ENCODE measurements at places on chromosomes 5 and 9.

- no peak for DNase-seq
These were observed 29.2 kb upstream of the GZMA start for GRCh38 chr5:55073211-55073610.

DNA sequence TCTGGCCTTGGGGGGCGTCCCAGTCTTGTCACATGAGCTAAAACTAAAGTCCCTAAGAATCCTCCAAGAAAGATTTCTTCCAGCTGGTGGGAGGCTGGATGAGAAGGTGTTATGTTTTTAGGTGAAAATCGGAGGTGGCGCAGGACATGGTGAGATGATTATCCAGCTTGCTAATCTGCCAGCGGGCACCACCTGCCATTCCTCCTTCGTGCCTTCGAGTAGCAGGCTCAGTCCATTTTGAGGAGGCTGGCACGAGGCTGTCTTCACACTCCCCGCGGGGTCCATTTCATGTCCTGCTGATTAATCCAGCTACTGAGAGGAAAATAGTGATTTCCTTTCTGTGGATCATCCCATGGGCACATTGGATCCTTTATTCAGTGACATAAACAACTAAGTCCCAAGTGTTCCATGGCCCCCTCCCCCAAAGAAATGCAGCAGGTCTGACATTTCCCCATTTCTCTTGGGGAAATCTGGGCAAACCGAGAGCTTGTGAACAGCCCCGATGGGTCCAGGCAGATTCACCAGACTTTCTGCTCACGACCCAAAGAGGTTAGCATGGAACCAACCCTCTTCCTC is 38.2 kb upstream of the EXOC3 start:
- no peak for DNase-seq

DNA sequence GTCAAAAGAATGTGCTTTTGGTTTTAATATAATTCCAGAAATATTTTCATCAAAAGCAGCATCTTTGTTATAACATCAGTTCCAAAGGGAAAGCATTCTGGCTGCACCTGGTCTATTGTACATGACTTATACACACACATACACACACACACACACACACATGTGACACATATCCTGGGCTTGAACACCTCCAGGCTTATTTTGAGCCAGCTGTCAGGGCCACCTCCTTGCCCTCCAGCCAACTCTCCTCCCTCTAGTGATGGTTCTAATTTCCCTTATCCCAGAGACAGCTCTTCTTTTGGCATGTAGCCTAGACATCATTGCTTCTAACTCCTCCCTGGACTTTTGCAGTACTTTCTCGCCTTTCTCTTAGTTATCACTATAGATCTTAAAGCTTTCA is 115.0 kb downstream of the PIK3R1 start:
- DNase-seq: no peak

GRCh38 chr5:180133551-180133950 is 62.0 kb upstream of the RNF130 start:
- DNase-seq: no peak

- DNase-seq: no peak
These were observed 50.1 kb downstream of the ST8SIA4 start for GRCh38 chr5:100852988-100853449.

GRCh38 chr9:17402309-17402708 is 176.6 kb upstream of the SH3GL2 start:
- peak; percentile 4 for DNase-seq

GRCh38 chr9:72509053-72509452 is 12.4 kb upstream of the TMC1 start:
- no peak for DNase-seq

DNA sequence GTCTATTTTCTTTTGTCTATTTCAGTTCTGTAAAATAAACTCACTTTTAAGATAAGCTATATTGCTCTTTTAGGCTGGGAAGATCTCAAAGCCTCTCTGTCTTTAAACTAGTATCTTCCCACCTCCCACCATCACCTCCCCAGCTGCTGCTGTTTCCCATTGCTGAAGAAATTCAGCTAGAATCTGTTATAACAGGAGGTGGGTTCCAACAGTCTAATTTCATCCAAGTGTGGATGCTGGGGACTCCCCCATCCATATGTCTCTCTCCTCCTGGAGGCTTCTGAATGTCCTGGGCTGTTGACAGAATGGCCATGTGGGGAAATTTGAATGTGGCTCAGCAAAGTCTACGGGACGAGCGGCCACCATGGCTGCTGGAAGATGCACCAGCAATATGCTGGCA is 301.0 kb downstream of the RASEF start:
- no peak for DNase-seq

- no peak for DNase-seq
These were observed 345.9 kb upstream of the RPS23 start for GRCh38 chr5:82624062-82624461.

DNA sequence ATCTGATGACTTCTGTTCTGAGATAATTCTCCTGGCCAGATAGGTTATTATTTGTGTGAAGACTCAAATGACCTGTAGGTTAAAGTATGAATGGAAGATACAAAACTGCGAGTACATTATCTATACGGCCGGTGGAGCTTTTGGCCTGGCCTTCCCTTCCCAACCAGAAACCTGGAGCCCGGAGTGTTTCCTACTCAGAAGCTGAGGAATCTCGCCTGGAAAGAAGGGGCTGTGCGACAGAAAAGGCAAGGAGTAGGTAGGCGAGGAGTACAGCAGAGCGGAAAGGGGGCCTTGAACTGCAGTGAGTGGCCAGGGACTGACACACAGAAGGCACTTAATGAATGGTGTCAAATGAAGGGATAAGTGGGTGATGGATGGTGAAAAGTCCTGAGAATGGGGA is 34.6 kb downstream of the ANGPTL2 start:
- DNase-seq: no peak

- DNase-seq: no peak
These were observed 501.5 kb downstream of the DMAC1 start for GRCh38 chr9:7298123-7298522.

GRCh38 chr5:162824360-162824759 is 613.0 kb upstream of the CCNG1 start:
- DNase-seq: no peak

DNA sequence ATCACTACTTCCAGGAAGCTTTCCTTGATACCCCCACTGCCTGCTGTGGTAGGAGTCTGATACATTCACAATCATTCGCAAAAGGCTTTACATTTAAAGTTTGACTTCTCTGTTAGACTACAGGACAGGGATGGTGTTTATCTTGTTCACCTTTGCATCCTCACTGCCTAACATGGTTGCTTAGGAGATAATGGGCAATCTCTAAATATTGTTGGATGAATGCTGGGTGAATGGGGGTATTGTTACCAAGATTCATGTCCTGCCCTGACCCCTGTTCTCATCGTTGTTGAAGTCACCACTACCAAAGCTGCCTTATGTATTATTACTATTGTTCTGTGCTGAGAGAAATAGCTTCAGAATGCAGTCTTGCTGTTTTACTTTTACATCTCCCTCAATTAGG is 7.7 kb upstream of the TMEFF1 start:
- no peak for DNase-seq

GRCh38 chr5:176536132-176536901 is 885 bp downstream of the RNF44 start:
- peak; percentile 83 for DNase-seq

GRCh38 chr9:70052768-70053167 is 9.1 kb downstream of the MAMDC2 start:
- no peak for DNase-seq

DNA sequence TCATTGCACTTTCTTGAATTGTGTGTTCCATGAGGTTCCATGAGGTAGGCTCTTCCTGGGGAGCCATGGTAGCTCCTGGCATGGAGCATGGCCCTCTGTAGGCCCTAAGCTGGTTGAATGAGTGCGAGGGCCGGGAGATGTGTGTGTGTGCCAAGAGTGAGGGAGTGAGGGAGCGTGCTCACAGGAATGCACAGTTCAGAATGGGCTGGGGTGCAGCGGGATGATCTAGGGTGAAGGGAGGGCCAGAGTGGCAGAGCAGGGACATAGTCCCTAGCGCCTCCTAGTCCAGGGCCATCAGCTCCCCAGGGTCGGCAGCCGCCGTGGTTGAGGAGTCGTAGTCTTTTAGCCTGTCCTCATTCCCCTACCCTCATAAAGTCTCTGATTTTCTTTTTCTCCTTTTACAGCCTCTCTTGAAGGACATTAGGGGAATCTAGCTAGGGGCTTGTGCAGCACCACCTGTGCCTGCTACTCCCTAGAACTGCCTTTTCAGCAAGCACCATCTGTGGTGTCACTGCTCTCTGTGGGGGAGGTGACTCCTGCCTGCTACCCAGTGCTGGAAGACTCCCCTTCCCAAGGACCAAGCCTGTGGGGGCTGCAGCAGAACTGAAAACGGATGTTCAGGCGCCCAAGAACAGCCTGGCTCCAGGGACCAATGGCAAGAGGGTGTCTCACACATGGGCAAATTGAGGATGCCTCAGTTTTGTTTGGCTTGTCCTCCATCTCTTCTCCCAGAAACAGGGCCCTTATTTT is 65.3 kb upstream of the PPARGC1B start:
- no peak for DNase-seq

GRCh38 chr9:69499959-69500358 is 172.2 kb downstream of the APBA1 start:
- DNase-seq: no peak

- DNase-seq: no peak
These were observed 2.3 kb downstream of the ICE1 start for GRCh38 chr5:5424736-5425135.

GRCh38 chr5:168898247-168898911 is 319.2 kb upstream of the PANK3 start:
- no peak for DNase-seq

GRCh38 chr5:36637101-36637500 is 30.7 kb downstream of the SLC1A3 start:
- no peak for DNase-seq

- DNase-seq: peak; percentile 60
These were observed 24.0 kb downstream of the TMOD1 start for GRCh38 chr9:97525451-97525850.

DNA sequence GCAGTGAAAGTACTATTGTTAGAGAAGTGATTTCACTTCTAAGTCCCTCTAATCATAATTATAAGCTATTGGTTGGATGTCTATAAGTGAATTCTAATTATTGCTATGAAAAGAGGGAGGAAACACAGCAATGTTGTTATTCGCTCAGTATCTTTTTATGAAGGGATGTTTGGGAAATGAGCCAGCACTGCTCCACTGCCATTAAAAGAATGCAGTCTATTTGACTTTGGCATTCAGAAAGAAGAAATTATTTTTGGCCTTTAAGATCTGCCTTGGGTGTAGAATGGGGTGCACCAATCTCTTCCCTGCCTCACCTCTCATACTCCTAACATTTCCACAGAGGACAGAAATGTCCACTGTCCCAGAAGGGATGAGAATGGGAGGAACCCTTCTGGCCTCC is 332.0 kb downstream of the SPATA31D1 start:
- DNase-seq: no peak

- DNase-seq: no peak
These were observed 9.8 kb upstream of the CPLX2 start for GRCh38 chr5:175861337-175862130.

GRCh38 chr9:89097219-89097618 is 81.4 kb downstream of the SHC3 start:
- no peak for DNase-seq

DNA sequence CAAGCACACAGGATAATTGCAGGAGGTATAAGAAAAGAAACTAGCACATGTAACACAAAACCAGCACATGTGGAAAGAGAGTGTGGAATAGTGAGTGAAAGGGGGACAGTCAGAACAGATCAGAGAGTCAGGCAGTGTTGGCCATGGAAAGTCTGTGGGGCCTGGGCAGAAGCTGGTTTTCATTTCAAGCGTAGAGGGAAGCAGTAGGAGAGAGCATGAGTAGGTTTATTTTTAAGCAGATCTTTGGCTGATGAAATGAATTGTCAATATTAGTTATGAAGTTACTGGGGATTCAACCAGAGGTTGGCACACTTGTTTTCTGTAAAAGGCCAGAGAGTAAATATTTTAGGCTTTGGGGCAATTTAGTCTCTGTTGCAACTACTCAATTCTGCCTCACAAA is 283.1 kb downstream of the SMARCA2 start:
- DNase-seq: no peak

- DNase-seq: no peak
These were observed 3.6 kb downstream of the F12 start for GRCh38 chr5:177405805-177406204.

DNA sequence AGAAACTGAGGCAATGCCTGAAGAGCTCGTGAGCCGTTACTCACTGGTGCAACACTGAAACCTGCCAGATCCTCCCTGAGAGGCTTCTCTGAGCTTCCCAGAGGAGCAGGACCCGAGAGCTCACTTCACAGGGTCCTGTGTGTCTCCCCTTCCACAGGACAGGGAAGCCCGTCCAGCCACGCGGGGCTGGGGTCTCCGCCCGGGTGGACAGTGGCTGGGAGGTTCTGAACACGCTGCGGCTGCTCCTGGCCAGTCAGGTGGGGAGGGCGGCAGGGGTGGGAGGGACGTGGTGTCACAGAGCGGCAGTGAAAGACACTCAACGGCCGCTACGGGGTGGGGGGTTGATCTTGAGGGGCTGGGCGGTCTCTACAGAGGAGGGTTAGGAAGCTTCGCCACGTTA is 290 bp upstream of the ZDHHC11 start:
- DNase-seq: no peak

DNA sequence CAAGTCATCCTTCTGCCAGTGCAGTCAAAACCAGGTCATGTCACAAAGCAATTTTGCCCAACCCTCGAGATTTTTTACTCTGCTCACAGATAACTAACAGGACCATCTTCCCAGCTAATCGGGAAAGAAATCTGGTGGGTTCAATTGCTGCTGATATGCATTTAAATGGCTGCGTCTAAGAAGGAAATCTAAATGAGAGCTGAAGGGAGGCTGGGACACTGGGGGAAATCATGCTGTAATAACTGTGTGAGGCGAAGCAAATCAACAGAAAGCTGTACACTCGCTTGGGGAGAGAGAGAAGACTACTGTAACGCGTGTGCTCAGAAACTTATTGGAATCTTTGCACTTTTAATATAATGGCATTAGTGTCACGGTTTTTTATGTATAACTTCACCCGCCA is 535.0 kb downstream of the CDK5RAP2 start:
- DNase-seq: no peak

- no peak for DNase-seq
These were observed 315.1 kb downstream of the RAB3C start for GRCh38 chr5:58898006-58898405.

GRCh38 chr9:136656795-136657611 is 5.7 kb upstream of the EGFL7 start:
- DNase-seq: no peak

DNA sequence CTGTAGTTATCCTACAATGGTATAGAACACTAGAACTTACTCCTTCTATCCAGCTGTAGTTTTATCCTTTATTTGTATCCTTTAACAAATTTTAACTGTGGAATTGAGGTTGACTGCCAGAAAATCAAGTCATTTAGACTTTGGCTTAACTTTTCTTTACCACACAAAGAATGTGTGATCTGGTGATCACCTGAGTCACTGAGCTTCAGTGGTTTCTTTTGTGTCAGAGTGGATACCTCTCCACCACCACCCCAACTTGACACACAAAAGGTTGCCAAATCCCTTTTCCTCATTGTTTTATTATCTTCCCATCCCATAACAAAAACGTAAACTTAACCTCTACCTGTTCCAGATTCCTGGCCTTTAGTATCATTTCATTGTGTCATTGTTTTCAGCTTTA is 5.5 kb downstream of the OTULIN start:
- no peak for DNase-seq

GRCh38 chr5:66415208-66415607 is 181.0 kb upstream of the MAST4 start:
- DNase-seq: no peak

- no peak for DNase-seq
These were observed 57.3 kb upstream of the HSPB3 start for GRCh38 chr5:54398191-54398590.
